ENCODE measurements at places on chromosomes 4 and X. TPM values are rescaled to one million over a fixed set of nuclear protein-coding genes. Genes with fewer than 3 reads are reported as not detected.

Gene TRAPPC2
- total RNA-seq: 18.0 TPM

Gene CPLX1
- not detected for total RNA-seq

Gene ART3
- not detected for total RNA-seq

Gene SUPT20HL2
- not detected for total RNA-seq

Gene SSX4B
- total RNA-seq: not detected

Gene SPANXA1
- total RNA-seq: not detected

DNA sequence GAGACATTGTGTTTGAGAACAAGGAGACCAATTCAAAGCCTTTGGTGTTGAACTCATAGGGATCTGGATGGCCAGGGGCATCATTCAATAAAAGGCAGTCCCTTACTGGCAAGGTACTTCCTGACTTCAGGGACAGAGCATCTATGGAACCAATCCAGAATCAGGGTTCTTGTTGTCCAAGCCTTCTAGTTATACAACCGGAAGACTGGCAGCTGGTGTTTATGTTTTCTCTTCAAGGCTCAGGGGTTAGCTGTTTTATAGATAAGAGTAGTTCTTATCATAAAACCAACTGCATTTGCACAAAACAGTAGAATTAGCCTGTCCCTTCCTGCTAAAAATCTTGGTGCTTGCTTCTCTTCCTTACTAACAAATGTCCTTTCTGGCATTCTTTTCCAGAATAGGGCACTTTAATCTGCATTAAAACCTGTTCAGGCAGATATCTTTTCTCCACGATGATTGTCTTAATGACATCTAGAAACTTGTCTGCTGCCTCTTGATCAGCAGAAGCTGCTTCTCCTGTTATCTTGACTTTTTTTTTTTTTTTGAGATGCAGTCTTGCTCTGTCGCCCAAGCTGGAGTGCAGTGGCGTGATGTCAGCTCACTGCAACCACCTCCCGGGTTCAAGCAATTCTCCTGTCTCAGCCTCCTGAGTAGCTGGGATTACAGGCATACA is 38.4 kb upstream of the ARHGEF6 start:
- DNase-seq: no peak

GRCh38 chrX:370963-371745 is 15.6 kb downstream of the PPP2R3B start:
- DNase-seq: no peak

DNA sequence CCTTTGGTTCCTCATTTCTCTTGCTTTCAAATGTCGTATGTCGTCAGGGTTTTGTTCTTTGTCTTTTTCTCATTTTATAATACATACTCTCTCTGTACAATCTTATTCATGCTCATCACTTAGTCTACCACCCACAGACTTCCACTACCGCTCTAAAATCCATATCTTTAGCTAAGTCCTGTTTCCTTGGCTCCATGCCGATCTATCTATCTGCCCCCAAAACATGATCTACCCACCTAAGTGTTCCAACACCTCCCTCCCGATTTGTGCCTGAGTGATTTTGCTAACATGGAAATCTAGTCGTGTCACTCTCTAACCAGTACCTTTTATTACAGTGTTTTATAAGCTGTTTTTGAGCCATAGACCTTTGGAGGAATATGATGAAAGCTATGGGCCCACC is 65.6 kb upstream of the PGAM4 start:
- no peak for DNase-seq

DNA sequence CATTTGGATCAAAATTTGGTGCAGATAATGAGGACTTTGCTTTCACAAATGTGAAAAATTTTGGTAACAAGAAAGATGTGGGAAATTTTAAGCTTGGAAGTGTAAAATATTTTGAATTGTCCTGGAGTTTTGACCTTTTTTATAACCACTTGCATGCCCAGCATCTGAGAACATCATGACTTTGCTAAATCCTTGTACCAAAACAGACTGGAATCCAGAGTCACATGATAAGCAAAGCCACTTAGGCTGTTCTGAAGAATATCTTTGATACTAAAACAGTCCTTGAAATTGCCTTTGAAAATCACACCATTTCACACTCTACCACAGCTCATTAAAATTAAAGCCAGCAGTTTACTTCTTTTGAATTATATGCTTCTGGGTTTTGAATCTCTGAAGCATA is 2.5 kb upstream of the PPM1K start:
- DNase-seq: no peak

GRCh38 chr4:9762823-9763475 is 18.5 kb upstream of the DRD5 start:
- DNase-seq: peak; percentile 59

- no peak for DNase-seq
Observed at GRCh38 chrX:20829665-20830491, 544.3 kb upstream of the CNKSR2 start.
